Cardiac muscle cell (in vitro differentiated cells and primary cell): ENCODE measurements at places on chromosomes 6 and 20. TPM values are rescaled to one million over a fixed set of nuclear protein-coding genes. Genes with fewer than 3 reads are reported as not detected.

- peak; percentile 16 for DNase-seq
- no peak overlapping the region for H3K4me3 ChIP-seq
- H3K27me3 ChIP-seq: no peaks in the 10 kb centered on the region
- H3K27ac ChIP-seq: no peak overlapping the region
- H3K36me3 ChIP-seq: peaks cover 19% of the 10 kb centered on the region
Observed at GRCh38 chr6:109001291-109001894, 93.3 kb downstream of the SESN1 start.

The HCRTR2 gene
- 0.21 TPM in 1 of 2 replicates, not detected in the other for total RNA-seq

- no peaks in the 10 kb centered on the region for H3K36me3 ChIP-seq
- DNase-seq: no peak
- H3K4me1 ChIP-seq: peaks cover 30% of the 10 kb centered on the region
- no peak overlapping the region for H3K4me3 ChIP-seq
- H3K27ac ChIP-seq: no peak overlapping the region
Observed at GRCh38 chr6:55667341-55667740, 88.3 kb upstream of the HMGCLL1 start.

The SPATA25 gene
- 35.9 and 42.8 TPM in 2 replicates for total RNA-seq

GRCh38 chr6:148432462-148433195, 90.0 kb downstream of the SASH1 start:
- peak; percentile 40 for DNase-seq
- H3K27me3 ChIP-seq: no peaks in the 10 kb centered on the region
- H3K27ac ChIP-seq: no peak overlapping the region
- no peak overlapping the region for H3K4me3 ChIP-seq
- no peaks in the 10 kb centered on the region for H3K4me1 ChIP-seq

GRCh38 chr6:46969206-46969605, 47.5 kb upstream of the ADGRF5 start:
- no peak overlapping the region for H3K4me3 ChIP-seq
- no peak for DNase-seq
- no peaks in the 10 kb centered on the region for H3K4me1 ChIP-seq

The PSORS1C2 gene
- not detected in 2 replicates for total RNA-seq

- no peak overlapping the region for H3K4me3 ChIP-seq
- no peaks in the 10 kb centered on the region for H3K36me3 ChIP-seq
- H3K4me1 ChIP-seq: peaks cover 7% of the 10 kb centered on the region
Observed at GRCh38 chr6:168053957-168054471, 25.0 kb downstream of the FRMD1 start.

DNA sequence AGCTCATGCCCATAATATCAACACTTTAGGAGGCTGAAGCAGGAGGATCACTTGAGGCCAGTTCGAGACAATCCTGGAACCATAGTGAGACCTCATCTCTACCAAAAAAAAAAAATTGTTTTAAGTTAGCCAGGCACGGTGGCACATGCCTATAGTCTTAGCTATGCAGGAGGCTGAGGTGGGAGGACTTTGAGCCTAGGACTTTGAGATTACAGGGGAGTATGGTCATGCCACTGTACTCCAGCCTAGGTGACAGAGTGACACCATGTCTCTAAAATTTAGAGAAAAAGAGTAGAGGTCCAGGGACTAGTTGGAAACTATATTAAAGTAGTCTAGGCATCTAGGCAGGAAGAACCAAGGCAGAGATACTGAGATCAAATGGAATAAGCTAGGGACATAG, 121.6 kb downstream of the SLC16A10 start:
- H3K27me3 ChIP-seq: no peaks in the 10 kb centered on the region
- no peak overlapping the region for H3K4me3 ChIP-seq
- H3K36me3 ChIP-seq: no peaks in the 10 kb centered on the region
- H3K27ac ChIP-seq: no peak overlapping the region
- peaks cover 26% of the 10 kb centered on the region for H3K4me1 ChIP-seq

DNA sequence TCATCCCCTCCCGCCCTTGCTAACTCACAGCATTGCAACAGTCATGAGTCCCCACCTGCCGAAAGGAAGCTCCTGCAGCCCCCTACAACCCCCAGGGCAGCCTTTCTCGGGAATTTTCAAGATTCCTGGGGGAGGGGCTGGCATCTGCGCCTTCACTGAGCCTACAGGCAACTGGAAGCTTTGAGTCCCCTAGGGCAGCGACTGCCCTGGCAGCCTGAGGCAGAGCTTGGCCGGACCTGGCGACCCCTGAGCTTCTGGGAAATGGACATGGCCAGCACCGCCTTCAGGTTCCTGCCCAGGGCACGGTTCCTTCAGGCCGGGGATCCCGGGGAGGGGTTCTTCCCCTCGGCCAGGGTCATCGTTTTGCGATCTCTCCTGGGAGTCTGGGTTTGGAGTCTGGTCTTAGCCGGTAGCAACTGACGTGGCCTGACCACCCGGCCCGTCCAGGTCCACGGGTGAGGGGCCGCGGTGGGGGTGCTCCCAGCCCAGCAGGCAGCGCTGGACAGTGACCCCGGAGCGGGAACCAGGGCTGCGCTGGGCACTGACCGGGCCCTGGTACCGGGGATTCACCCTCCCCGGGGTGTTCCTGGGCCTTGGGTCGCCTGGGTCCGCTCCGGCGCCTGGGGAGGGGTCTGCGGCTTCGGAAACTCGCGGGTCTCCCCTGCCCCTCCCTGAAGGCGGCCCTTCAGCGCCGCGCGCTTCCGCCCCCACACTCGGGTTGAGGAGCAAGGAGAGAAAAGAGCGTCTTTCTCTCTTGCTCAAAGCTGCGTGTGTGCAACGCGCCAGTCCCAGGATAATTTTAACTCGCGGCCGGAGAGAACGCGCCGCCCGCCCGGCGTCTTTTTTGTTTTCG, 593 bp upstream of the COL9A3 start:
- DNase-seq: no peak
- peak overlapping the region; percentile 24 for H3K4me3 ChIP-seq
- H3K27ac ChIP-seq: no peak overlapping the region
- H3K27me3 ChIP-seq: peaks cover 26% of the 10 kb centered on the region

- H3K4me1 ChIP-seq: no peaks in the 10 kb centered on the region
- H3K36me3 ChIP-seq: no peaks in the 10 kb centered on the region
- H3K4me3 ChIP-seq: no peak overlapping the region
Observed at GRCh38 chr6:24460966-24461365, 28.4 kb downstream of the GPLD1 start.

GRCh38 chr6:169424821-169425240, 171.2 kb upstream of the THBS2 start:
- no peaks in the 10 kb centered on the region for H3K27me3 ChIP-seq
- DNase-seq: peak; percentile 30
